ENCODE measurements at places on chromosomes 6 and 20. TPM values are rescaled to one million over a fixed set of nuclear protein-coding genes. Genes with fewer than 3 reads are reported as not detected.

Gene TMEM200A
- under 0.01 TPM for total RNA-seq

Gene RBM24
- total RNA-seq, result 0.96 TPM

Gene OARD1
- 8.2 TPM for total RNA-seq

Gene MMP24
- total RNA-seq, result not detected
